ENCODE measurements at places on chromosomes 1 and 21.
A peak's percentile ranks its signal among the peaks of the same experiment; 100 is the strongest.

DNA sequence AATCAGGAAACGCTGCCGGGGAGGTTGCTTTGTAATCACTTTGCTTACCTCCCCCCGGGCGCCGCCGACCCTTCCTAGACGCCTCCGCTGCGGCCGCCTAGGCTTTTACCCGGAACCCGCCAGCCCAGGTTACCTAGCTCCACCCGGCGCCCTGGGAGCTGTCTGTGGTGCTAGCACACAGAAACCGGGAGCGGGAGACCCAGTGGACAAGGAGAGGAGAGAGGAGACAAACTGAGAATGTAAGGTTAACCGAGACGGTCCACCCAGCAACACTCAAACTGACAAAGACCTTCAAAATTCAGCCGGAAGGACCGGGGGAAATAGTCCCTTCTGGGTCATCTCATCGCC, 9.8 kb downstream of the BARHL2 start:
- peak; percentile 89 for DNase-seq

GRCh38 chr1:18496497-18497235, 15.9 kb downstream of the KLHDC7A start:
- peak; percentile 21 for DNase-seq

GRCh38 chr1:246733704-246734103, 9.5 kb downstream of the SCCPDH start:
- no peak for DNase-seq

- no peak for DNase-seq
Observed at GRCh38 chr1:235697508-235697907, 47.9 kb upstream of the GNG4 start.

DNA sequence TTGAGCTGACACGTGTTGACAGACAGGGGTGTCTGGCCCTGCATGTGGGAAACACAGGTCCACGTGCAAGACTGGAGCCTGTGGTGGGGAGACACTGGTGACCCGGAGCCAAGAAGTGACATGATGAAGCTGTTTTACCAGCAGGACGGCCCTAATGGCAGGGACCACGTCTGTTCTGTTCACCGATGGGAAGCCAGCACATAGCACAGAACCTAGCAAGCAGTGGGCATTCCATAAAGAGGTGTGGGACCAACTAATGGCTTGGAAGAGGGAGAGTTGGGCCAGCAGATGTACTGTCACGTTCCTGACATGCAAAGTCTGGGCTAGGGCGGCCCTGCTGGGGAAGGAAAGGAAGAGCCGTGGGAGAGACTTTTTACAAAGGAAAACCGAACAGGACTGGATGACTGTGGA, 15.3 kb downstream of the NAV1 start:
- no peak for DNase-seq

Measured in esophagus muscularis mucosa (tissue), 4 donors.